Effector memory CD4-positive, alpha-beta T cell (primary cell): ENCODE measurements at places on chromosomes 16 and 17.

- no peak for DNase-seq
Observed at GRCh38 chr17:52120465-52120864, 38.0 kb downstream of the CA10 start.

- no peak for DNase-seq
Observed at GRCh38 chr16:6148361-6148760, 1050.8 kb upstream of the EEF2KMT start.

- DNase-seq = no peak
Observed at GRCh38 chr16:47504599-47504998, 43.5 kb downstream of the PHKB start.

DNA sequence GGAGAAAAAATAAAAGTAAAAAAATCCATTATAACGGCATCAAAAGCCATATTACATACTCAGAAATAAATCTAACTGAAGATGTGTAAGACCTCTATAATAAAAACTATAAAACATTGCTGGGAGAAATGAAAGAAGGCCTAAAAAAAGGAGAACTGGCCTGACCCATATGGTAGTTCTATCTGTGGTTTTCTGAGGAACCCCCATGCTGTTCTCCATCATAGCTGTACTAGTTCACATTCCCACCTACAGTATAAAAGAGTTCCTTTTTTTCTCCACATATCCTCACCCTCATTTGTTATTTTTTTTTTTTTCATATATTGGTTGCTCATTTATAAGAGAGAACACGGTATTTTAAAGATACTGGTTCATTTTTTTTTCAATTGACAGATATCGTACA lies 191.8 kb downstream of the STX8 start:
- no peak for DNase-seq

- DNase-seq = no peak
Observed at GRCh38 chr17:54813896-54814295, 86.8 kb upstream of the TOM1L1 start.

GRCh38 chr17:48909783-48910182 lies 1.6 kb downstream of the UBE2Z start:
- no peak for DNase-seq

- DNase-seq = no peak
Observed at GRCh38 chr16:89729863-89730593, 8.7 kb downstream of the ZNF276 start.

DNA sequence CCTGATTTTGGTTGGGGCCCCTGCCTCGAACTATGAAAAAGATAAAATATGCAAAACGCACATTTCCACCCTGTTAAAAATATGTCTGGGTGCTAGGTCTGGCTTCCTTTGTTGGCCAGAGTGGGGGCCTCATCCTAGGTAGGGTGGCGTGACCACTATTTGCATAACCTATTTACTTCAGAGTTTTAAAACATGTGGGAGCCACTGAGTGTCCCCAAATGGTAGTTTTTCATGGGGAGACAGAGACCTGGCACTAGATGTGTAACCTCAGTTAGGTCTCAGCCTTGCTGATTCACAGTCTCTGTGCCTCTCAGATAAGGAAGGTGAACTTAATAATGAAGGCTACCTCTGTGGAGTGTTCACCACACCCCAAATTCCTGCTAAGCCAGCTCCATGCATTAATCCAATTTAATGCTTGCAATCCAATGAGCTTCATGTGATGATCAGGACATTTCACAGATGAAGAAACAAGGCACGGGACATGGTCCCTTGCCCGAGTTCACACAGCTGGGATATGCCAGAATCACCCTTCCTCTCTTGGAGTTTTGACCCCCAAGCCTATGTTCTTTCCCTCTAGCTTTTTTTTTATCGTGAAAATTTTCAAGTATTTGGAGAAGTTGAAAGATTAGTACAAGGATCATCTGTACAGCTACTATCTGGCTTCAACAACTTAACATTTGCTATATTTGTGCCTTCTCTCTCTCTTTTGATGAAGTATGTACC lies 103.4 kb downstream of the IRF8 start:
- DNase-seq = no peak

DNA sequence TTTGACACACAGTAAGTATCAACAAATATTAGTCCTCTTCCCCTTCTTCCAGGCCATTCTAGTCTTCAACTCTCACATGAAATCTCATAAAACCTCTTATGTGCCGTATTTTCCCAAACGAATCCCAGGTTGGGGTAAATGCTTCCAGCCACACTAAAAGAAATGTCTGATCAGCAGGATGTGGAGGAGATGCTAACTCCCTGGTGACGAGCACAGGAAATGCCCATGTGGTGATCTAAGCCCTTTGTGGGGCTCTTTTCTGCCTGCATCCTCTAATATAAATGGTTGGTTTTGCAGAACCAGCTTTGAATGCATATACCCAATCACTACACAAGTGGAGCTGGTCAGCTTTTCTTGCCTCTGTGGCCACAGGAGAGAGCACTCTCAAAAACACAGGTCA lies 498.2 kb upstream of the ERCC4 start:
- DNase-seq = no peak

DNA sequence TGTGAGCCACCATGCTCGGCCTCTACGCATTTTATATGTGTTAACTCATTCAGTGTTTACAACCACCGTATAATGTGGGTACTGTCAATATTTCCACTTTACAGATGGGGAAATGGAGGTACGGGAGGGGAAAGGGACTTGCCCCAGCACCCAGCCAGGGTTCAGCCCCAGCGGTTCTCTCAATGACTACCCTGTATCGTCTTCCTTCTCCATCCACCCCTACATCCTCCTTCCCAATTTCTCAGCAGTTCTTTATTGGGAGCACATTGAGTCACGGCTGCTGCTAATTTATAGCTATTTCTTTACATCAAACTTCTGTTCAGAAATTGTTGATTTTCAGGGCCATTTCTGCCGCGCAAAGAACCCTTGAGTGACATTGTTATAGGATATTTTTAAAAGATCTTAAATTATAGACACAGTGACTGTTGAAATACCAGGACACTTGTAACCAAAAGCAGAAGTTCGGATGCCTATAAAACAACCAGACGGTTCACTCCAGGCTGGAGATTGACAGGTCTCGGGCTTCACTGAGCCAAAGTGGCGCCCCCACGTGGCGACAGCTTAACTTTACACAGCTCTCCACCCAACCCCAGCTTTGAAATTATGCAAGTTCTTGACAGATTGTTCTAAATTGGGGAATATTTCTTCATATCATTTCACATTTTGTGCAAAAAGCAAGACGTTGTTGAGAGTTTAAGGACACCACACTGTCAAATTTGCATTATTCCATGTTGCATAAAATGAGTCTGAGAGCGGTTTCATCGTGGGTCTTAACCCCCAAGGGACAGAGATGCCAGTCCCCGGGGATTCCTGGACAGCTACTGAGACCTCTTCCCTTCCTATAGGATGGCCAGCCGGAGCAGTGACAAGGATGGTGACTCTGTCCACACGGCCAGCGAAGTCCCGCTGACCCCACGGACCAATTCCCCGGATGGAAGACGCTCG lies 11.8 kb downstream of the SYT17 start:
- DNase-seq = no peak

DNA sequence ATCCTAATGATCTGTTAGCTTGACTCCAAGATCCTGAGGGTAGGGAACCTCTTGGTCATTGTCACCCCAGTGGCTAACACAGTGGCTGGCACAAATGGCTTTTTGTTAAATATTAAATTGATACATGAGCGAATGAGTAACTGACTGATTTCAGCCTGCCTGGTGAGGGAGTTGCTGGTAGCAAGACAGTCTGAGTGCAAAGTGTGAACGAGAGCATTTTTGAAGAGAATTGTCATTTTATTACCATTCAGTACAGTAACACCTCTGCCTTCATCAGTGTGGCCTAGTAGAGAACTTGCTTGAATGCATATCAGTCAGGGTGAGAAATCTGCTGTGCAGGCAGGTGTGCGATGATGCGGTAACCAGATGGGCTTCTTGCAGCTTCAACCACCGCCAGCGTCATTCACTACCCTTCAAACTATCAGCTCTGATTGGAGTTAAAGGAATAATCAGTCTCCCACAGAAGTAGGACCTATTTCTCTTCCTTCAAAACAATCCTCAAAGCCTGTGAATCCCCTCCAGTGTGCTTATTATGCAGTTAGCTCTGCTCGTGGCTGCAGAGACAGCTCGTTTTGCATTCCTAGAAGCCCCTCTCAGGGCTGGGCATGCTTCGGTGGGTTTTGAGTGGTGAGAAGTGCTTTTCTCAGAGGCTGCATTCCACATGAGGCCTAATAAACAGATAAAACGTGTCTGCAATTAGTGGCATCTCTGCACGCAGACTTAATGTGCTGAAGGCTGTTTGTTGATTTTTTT lies 29.0 kb downstream of the HEXIM2 start:
- DNase-seq = no peak

DNA sequence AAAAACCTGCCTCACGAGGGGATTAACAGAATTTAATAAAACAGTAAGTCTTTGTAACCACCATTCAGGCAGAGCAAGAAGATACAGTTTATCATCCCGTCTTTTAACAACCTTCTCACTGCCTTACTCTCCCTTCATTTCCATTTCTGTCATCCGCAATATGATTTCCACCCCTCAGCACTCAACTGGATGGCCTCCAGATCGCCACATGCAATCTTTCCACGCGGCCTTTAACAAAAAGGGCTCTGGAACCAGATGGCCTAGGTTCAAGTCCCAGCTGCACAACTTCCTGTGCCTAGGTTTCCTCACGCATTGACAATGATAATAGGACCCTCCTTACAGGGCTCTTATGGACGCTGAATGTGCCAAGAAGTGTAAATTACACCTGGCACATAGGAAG lies 103.6 kb downstream of the GAS7 start:
- no peak for DNase-seq

GRCh38 chr17:57442401-57442823 lies 186.1 kb downstream of the MSI2 start:
- DNase-seq = no peak

DNA sequence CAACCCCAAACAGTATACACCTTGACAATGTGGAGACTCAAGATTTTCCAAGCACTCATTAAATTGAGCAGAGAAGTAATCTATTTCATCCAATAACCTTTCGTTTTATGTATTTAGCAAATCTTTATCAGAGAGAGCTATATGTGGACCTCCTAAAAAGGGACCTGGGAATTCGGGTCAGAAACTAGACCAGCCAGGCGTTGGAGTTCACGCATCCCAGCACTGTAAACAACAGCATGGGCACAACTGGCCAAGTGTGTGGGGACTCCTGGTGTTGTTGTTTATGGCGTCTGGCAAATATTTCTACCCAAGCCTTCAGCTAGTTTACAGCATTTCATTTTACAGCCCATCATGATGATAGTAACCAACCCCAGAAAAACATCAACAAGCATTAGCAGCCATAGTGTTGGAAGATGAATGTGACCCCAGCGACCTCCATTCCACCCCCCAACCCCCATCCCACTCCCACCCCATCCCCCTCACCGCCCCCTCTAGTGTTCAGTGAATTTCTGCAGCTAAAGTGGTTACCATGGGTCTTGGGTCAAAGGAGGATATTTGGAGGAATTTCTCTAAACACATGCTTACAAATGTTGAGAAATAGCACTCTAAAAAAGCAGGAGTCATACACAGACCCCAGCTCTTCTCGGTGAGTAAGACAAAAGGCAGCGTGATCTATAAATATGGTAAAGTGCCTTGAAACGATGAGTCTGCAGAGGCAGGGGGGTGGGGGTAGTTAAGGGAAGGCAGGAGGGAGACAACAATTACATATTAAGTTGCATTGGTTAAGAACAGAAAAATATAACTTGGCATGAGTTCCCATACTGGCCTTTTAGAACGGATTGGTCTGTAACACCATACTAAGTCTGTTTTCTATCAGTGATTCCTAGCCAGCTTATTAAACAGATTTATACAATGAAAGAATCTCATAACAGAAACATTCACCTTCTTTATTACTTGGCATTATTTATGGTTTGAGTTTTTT lies 91.4 kb upstream of the TBX2 start:
- DNase-seq = no peak

- DNase-seq = no peak
Observed at GRCh38 chr17:31568539-31568938, 177.1 kb downstream of the RAB11FIP4 start.

DNA sequence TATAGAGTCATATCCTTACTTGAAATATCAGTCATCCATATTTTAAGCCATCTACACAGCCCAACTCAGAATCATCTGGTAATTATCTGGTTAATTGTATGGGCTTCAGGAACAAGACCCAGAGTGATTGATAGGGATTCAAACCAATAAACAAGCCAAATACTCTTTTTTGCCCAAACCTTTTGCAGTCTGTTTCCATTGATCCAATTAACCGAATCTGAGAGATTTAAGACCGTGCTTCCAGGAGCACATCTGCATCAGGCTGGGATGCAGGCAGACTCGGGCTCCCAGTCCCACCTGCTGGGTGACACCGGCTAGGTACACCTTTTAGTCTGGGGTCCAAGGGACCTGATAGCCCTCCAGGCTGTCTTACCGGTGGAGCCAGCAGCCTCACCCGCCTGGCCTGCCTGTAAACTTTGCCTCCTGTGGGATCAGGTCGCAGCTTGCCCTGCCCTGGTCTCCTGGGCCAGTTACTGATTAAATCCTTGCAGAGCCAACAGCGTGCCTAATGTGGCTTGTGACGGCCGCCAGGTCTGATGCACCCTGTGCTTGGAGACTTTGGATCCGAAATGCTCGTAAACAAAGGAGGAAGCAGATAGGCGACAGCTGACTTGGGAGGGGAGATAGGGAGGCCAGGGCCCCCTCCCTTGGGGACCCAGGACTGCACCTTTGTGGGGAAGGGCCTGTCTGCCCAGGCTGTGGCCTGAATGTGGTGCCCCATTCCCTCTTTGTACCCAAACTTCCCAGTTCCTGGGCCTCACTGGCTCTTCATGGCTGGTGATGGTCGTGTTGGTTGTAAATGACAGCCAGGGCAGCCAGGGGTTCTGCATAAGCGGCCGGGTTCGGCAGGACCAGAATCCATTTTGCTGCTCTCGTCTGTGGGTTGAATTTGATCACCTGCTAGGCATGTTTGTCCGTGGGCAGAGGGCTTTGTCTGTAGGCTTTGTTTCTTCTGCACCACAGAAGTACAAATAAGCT lies 3.8 kb downstream of the CMIP start:
- no peak for DNase-seq

GRCh38 chr17:72380120-72380519 lies 259.3 kb downstream of the SOX9 start:
- DNase-seq = no peak

GRCh38 chr16:49462362-49462988 lies 88.9 kb downstream of the C16orf78 start:
- DNase-seq = no peak

- no peak for DNase-seq
Observed at GRCh38 chr17:55458287-55458900, 36.8 kb upstream of the MMD start.

DNA sequence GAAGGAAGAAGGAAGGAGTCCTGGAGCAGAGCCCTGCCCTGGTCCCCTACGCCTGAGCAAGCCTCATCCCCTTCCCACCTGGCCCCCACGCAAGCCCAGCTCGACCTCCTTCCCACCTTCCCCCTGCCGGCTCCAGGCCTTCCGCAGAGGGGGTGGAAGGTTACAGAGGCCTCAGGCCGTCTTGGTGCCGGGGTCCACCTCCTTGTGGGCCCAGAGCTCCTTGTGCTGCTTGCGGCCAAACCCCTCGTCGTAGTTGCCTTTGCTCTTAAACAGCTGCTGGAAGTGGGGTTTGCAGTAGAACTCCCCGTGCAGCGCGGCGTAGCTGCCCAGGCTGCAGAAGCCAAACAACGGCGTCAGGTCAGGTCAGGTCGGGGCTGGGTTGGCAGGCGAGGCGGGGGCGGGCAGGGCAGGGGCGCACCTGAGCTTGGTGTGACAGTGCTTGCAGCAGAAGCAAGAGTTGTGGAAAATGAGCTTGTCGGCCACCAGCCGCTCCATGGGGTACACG lies 1.5 kb downstream of the LIMD2 start:
- no peak for DNase-seq

GRCh38 chr16:22240023-22240710 lies 34.1 kb downstream of the EEF2K start:
- no peak for DNase-seq

- DNase-seq = no peak
Observed at GRCh38 chr17:78862073-78863023, 21.7 kb upstream of the USP36 start.
